Activated T-helper 2 cell treated with anti-CD3 and anti-CD28 coated beads, Interferon-gamma antibody, Interleukin-2, Interleukin-4, amounts not matched to agents 10 μg/mL and 5 μg/mL and 100 μg/mL, durations not matched to agents 14 hours and 24 hours and 36 hours (primary cell): ENCODE measurements at places on chromosomes 4 and X. TPM values are rescaled to one million over a fixed set of nuclear protein-coding genes. Genes with fewer than 3 reads are reported as not detected.

DNA sequence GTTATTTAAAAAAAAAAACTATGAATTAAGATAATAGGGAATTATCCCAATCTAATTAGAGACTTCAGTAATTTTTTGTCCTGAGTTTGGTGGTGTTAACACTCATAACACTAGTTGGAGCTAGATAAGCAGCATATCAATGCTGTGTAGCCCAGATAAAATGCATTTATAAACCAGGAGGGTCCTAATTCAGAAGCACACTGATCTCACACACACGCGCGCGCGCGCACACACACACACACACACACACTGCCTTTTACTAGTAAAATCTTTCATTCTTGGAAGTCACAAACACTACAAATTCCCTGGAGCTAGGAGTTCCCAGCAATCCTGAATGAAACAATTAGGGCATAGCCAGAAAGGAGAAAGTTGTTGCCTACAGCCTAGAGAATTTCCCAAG lies 3.2 kb downstream of the UNC5C start:
- no peak for DNase-seq

DNA sequence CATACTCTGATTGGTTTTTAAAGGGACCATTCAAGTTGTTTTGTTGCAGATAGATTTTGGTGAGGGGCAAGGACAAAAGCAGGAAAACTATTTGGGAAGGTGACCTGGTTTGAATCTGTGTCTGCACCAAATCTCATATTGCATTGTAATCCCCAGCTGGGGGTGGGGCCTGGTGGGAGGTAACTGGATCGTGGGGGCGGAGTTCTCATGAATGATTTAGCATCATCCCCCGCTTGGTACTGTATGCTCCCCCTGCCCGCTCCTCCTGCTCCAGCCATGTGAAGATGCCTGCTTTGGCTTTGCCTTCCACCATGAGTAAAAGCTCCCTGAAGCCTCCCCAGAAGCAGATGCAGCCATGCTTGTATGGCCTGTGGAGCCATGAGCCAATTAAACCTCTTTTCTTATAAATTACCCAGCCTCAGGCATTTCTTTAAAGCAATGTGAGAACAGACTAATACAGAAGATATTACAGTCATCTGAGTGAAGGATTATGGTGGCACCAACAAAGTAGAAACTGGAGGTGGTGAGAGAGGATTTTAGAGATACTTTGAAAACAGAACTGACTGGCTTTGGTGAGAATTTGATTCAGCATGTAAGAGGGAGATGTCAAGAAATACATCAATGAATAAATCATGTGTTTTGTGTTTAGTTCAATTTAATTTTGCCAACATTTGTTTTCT lies 14.4 kb downstream of the IL21 start:
- no peak for DNase-seq

DNA sequence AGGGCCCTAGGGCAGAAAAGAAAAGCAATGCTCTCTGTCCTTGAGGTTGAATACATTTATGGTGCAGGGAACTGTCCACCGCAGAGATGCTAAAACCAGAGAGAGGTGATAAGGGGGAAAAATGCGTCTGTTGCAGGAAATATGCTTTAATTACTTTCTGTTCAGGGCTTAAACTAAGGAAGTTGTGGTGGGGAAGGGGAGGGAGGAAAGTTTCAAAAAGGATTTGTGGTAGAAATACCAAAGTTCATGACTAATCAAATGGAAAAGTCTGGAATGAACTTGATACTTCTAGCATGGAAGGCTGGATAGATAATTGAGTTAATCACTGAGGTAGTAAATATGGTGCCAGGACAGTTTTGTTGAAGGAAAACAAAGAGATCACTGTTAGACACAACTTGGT lies 99.0 kb downstream of the ASB9 start:
- DNase-seq = no peak

GRCh38 chr4:6855692-6856297 lies 53.8 kb upstream of the TBC1D14 start:
- no peak for DNase-seq

The NOX1 gene
- not detected in 2 replicates for total RNA-seq

- DNase-seq = no peak
Measured at GRCh38 chrX:38178396-38178795, 42.3 kb downstream of the SRPX start.

DNA sequence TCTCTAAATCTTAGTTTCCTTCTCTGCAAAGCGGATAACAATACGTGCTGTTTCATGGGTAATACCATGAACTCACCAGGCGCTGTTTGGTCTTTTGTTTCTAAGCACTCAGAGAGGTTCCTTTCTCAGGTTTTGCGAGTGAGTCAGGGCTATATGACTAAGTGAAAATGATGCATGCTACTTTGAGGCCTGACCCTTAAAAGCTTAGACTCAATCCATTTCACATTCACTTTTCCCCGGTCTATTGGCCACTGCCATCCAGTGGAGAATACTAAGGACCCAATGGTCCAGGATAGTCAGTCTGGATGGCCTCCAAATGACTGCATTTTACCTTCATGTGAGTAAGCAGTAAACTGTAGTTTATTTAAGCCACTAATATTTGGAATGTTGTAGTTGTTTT lies 400.8 kb upstream of the SLIT2 start:
- no peak for DNase-seq

DNA sequence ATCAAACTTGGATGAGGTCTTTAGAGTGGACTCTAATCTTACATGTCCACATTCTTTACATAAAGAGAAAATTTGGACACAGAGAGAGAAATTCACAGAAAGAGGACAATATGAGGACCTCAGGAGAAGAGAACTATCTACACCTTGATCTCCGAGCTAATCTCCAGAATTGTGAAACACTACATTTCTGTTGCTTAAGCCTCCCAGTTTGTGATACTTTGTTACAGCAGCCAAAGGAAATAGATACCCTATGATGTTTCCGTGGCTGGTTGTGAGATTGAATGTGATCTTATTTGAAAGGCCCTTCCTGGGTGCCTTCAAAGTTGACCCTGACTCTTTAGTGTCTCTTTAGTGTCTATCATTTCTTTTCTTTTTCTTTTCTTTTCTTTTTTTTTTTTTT lies 326.1 kb upstream of the CLNK start:
- no peak for DNase-seq
